NCI-H2081 (cell line): ENCODE measurements at places on chromosomes 7 and 10.

DNA sequence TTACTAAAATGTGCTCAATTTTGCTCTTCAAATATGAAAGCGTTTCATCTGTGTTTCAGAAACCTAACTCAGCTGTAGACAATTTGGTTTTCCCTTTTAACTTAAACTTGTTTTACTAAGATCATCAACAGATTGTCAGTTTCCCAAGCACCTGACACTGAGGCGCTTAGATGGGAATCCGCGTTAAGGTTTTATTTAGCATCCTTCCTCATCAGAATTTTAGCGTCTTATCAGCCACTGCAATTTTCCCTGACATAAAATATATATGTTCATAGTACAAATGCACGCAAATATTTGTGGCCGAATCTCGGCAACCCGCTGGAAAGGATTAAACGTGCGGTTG, 1.2 kb downstream of the SGCE start:
- no peak for DNase-seq

GRCh38 chr10:76301211-76301610, 869.8 kb downstream of the LRMDA start:
- no peak for DNase-seq

- DNase-seq, result no peak
These were observed 32.7 kb downstream of the FANK1 start for GRCh38 chr10:125928928-125929585.

DNA sequence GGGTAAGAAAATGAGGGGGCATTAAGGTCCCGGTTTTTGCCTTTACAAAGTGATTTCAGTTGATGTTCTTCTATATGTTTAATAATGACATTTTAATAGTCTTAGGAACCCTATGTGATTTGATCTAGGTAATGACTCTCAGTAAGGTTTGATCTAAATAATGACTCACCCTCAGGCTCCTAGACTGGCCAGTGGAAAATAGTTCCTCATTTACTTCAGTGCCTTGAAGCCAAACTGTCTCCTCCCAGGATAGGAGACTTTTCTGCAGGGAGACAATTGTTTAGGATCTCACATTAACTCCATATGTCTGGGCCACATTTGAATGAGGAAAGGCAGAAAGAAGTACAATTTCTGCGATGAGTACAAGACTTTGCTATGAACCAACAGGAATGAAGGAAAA, 1331.9 kb downstream of the XPNPEP1 start:
- no peak for DNase-seq

DNA sequence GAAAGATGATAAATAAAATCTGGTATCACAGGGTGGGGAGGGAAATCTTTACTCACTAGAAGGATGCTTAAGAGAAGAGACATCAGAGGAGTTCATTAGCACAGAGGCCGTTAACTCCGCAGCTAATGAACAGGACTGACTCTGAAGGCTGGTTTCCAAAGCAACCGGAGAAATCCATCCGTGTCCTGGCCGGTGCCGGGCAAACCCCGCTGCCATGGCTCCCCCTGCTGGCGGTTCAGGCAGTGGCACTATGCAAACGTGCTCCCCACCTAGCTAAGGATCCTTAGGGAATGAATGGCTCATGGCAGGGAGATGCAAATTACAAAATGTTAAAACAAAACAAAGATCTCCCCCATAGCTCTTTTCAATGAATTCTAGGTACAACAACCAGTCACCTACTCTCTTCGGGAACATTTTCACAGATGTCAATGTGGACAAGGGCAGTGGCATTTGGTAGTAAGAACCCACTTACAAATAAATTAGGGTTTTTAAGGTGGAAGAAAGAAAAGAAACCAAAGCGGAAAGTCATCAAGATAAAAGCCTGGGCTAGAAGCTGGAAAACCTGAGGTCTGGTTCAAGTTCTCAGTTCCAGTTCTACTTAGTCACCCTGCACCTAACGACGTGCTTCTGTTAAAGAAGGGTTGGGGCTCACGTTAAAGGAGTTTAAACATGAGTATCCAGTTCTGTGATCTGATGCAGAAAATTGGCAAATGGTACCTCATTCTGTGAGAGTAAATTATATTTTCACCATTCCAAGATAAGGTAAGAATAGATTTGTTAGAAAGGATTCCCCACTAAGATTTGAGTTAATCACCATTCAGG, 138.2 kb downstream of the SVIL start:
- peak; percentile 53 for DNase-seq

- no peak for DNase-seq
These were observed 68.5 kb upstream of the ZNF438 start for GRCh38 chr10:31100115-31100601.

DNA sequence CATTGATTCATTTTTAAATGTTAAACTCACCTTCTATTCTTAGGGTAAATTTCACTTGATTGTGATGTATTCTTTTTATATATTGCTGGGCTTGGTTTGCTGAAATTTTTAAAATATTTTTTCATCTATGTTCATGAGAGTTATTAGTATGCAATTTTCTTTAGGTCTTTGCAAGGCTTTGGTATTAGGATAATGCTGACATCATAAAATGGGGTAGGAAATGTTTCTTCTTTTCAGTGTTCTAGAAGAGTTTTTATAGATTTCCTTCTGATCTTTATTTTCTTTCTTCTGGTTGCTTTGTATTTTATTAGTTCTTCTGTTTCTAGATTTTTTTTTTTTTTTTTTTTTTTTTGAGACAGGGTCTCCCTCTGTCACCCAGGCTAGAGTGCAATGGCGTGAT, 56.3 kb downstream of the AHCYL2 start:
- DNase-seq, result no peak

DNA sequence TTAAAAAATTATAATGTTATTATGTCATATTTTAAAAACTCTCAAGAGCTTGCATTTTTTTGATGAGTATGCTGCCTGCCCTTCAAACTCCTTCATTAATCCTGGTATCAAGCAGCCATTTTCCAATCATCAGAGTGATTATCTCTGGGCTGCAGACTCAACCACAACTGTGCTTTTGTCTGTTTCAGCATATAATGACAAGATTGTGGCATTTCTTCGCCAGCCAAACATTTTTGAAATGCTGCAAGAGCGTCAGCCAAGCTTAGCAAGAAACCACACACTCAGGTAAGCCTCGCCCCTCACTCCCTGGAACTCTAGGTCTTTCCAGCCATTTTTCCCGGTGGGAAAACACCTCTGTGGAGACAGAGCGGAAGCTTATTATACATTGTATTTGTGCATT, 90.0 kb upstream of the STK17A start:
- DNase-seq, result no peak

GRCh38 chr7:98223351-98223897, 12.2 kb downstream of the BHLHA15 start:
- DNase-seq, result no peak

- no peak for DNase-seq
These were observed 627.9 kb upstream of the FOXK1 start for GRCh38 chr7:4054158-4054557.

GRCh38 chr10:72272689-72273409, 875 bp upstream of the DDIT4 start:
- peak; percentile 78 for DNase-seq

- DNase-seq, result no peak
These were observed 6.4 kb downstream of the CDHR1 start for GRCh38 chr10:84200537-84201243.

DNA sequence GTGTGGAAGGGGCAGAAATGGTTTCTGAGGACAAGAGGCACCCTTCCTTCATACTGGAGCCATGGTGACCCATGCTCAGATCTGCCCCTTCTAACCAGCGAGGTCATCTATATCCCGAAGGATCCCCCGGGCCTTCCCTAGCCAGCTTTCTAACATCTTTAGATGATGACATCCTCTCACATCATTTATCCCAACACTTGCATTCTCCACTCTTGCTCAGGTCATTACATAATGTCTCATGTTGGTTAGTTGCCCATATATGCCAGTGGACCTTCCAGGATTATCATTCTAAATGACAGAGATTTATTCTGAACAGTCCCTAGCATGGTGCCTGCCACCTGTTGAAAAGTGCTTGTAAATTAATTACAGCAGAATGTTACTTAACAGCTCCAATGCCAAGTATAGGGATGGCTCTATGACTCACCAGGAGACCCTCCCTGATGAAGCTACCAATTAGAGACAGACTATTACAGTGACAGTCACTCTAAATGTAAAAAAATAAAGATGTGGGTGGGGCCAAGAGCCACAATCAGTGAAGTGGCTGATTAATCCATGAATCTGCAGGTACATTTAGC, 22.6 kb upstream of the ABLIM1 start:
- DNase-seq, result no peak

DNA sequence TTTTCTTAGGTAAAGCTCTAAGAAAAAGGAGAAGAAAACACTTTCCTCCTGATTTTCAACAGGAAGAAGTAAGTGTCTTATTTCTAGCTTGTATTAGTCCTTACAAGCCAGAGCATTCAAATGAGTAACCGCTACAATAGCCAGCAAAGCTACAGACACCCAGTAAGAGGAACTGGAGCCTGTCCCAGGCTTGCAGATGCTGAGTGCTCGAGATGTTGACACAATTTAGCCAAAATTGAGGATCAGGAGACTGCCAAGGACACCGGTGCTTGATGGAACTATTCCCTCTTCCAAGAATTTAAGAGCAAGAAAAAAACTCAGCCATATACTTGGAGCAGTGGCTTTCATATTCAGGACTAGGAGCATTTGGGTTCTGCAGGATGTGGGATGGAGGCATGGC, 149.3 kb upstream of the DPP6 start:
- DNase-seq, result no peak

- DNase-seq, result no peak
These were observed 38.8 kb downstream of the HTRA1 start for GRCh38 chr10:122500194-122500593.

DNA sequence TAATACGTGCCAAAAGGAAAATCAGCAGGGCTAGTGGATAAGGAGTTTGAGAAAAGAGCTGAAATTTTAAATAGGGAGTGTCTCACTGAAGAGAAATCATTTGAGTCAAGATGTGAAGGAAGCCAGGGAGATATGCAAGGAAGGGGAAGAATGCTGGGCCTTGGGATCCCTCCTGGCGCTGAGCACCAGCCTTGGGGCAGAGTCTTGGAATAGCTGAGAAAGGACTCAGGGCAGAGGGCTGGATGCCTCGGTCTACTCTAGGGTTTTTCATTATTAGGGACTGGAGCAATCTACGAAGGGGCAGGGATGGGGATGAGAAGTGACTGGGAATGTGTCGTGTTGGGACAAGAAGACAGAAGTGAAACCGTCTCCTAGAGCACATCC, 484 bp downstream of the ZWINT start:
- no peak for DNase-seq

DNA sequence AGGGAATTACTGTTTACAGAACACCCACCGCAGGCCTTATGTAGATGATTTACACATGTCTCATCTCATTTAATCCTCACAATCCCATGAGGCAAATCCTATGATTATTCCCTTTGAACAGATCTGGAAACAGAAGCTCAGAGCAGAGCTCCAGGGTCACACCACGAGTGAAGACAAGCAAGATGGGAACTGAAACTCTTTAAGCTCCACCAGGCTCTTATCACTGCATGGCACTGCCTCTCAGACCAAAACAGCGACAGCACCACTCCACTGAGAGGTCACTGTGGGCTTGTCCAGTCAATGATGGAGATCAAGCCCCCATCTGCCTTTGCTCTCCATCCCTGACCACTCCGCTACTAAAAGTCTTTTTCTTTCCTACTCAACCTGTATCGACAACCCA, 5.9 kb downstream of the GRID1 start:
- no peak for DNase-seq

GRCh38 chr7:7569081-7569527, 2.4 kb downstream of the MIOS start:
- DNase-seq, result no peak

DNA sequence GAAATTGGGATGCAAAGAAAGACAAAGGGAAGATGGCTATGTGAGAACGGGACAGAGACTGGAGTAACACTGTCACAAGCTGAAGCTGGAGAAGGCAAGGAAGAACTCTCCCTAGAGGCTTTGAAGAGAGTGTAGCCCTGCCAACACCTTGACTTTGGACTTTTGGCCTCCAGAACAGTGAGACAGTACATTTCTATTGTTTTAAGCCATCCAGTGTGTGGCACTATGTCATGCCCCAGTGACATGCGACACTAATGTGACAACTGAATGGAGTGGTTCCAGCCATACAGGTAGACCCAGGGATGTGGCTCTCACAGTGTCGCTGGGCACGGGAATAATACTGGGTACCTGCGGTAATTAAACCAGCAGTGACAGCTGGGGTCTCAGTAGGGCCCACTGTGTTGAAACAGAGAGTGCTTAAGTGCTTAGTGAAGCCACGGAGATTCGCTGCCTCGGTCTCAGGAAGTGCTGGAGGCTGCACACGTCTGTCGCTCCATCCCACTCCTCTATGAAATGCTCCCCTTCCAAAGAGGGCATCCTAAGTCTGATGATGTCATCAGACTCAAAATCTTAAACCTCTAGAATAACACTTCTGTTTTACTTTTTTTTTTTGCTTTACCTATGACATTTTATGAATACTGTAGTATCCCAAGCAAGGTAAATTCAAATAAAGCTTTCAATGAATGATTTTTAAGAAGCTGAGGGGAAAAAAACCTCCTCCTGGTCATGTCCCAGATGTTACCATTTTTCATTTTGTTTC, 154.6 kb upstream of the RHEB start:
- no peak for DNase-seq

DNA sequence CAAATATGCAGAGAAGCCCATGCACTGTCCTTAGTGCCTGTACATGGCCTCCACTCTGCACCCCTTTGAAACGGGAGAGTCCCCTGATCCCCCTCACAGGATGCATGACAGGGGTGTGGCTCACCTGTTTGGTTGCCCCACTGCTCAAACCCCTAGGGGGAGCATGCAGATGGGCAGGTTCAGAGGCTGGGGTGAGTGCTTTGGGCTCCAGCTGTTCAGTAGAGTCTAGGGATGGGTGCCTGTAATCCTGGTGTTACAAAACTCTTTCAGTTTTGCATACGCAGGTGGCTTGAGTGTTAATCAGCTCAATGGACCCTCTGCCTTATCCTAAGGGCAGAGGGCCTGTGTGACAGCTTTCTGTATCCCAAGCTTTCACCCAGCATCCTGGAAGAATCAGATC, 7.8 kb upstream of the SFTPA1 start:
- no peak for DNase-seq

- DNase-seq, result no peak
These were observed 88.2 kb downstream of the GSDME start for GRCh38 chr7:24668927-24669635.

DNA sequence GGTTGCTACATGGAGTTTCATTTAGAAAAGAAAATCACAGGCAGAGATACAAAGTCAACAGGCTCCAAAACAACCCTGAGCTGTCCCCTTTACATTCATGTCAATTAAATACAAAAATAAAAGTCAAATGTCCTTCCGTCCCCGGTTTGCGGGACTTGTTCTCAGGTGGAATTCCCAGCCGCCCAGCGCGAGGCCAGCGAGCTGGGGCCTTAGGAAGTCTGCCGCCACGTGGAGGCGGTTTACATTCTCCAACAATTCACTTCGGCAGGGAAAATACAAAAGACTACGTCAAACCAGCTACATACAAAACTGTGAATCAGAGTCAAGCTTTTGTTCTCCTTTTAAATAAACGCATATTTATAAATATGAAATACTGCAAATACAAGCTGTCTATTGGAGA, 25.3 kb upstream of the DDC start:
- DNase-seq, result no peak
